WTC11 (cell line): ENCODE measurements at places on chromosomes 13 and 19.

- no peak for DNase-seq
These were observed 334.7 kb downstream of the IRS2 start for GRCh38 chr13:109451726-109452125.

DNA sequence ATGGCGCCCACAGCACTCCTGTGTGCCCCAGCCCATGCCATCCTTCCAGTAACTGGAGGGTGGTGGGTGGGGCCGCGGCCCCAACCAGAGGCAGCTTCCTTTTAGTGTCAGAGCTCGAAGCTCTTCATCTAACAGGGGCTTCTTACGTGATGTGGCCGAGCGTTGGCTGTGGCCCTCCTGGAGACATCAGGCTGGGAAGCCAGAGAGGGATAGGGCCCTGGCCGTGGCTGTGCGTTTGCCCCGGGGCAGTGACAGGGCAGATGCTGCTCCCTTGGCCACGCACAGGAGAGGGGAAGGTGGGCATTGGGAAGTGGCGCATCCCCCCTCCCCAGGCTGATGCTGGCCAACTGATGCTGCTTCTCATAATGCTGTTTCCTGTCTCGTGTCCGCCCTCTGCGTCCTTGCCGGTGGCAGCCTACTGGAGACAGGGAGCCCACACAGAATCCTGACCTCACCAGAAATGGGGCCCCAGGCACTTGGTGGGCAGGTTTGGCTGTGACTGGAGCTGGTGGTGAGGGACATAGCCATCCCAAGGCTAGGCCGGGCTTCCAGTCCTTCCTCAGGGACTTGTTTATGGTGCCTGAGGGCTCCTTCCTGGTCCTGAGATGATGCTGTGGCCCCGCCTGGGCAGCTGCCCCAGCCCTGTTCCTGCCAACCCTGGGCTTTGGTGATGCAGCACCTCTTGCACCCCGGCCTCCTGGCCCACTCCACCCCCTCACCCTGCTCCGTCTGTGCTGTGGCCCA is 34.3 kb downstream of the ATP4B start:
- DNase-seq = no peak

GRCh38 chr13:99385161-99385560 is 78.0 kb upstream of the GPR183 start:
- no peak for DNase-seq

GRCh38 chr13:84413016-84413415 is 530.7 kb upstream of the SLITRK1 start:
- DNase-seq = no peak

- DNase-seq = no peak
These were observed 77.1 kb downstream of the FNDC3A start for GRCh38 chr13:49052813-49053212.

DNA sequence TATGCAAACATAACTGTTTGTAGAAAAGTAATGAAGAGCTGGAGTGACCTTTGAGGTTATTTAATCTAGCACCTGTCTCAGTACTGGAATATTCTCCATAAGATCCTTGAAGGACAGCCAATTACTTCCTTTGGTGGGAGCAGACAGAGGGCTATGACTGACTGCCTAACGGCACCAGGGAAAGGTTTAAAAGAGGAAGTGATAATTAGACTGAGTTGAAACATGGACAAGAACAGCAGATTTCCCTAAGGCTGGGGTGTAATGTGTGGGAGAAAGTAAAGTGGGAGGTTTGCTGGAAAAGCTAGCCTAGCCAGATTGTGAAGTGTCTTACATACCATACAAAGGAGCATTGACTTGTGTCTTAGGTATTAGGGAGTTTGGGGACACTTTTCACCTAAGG is 191.3 kb upstream of the PCDH9 start:
- no peak for DNase-seq

- no peak for DNase-seq
These were observed 9.0 kb upstream of the NMRK2 start for GRCh38 chr19:3923912-3924311.

- DNase-seq = no peak
These were observed 214.3 kb downstream of the FOXO1 start for GRCh38 chr13:40452038-40452666.

DNA sequence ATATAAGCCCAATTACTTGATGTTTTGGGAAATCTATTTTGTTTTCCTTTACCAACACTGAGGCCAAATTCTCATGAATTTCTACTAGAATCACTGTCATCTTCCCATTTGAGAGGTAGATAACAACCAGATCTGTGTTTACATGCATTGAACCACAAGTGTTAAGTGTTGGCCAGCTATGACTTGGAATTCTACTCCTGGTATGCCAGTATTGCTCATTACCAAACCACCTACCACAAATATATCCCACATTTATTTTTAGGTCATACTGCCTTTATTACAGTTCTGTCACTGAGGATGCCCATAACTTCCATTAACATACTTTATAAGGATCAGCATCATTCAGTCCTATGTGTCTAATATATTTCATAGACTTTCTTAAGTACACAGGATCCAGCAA is 328.9 kb downstream of the DIAPH3 start:
- DNase-seq = no peak

GRCh38 chr19:45864629-45865082 is 530 bp downstream of the FOXA3 start:
- no peak for DNase-seq
